ENCODE measurements at places on chromosomes 7 and 10. TPM values are rescaled to one million over a fixed set of nuclear protein-coding genes. Genes with fewer than 3 reads are reported as not detected.

GRCh38 chr10:46541017-46541661 lies 15.3 kb downstream of the GPRIN2 start:
- no peak for DNase-seq

DNA sequence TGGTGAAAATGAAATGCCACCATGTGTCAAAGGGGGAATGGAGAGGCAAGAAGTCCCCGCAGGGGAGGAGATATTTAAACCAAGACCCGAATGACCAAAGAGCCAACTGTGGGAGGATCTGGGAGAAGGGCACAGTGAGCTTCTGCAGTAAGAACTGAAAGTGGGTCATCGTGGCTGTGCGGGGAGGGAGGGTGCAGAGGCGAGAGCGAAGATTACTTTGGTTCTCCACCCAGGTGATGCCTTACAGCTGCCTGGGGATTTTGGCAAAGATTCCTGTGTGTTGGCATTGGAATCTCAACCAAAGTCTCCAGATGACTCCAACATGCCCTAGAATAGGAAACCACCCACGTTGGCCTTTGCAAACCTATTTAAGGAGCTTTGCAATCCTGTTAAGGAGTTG lies 44.2 kb upstream of the ADAM12 start:
- no peak for DNase-seq

- no peak for DNase-seq
Observed at GRCh38 chr10:61655335-61655851, 7.3 kb upstream of the CABCOCO1 start.

GRCh38 chr10:103502849-103503660 lies 9.6 kb downstream of the NEURL1 start:
- DNase-seq: no peak

DNA sequence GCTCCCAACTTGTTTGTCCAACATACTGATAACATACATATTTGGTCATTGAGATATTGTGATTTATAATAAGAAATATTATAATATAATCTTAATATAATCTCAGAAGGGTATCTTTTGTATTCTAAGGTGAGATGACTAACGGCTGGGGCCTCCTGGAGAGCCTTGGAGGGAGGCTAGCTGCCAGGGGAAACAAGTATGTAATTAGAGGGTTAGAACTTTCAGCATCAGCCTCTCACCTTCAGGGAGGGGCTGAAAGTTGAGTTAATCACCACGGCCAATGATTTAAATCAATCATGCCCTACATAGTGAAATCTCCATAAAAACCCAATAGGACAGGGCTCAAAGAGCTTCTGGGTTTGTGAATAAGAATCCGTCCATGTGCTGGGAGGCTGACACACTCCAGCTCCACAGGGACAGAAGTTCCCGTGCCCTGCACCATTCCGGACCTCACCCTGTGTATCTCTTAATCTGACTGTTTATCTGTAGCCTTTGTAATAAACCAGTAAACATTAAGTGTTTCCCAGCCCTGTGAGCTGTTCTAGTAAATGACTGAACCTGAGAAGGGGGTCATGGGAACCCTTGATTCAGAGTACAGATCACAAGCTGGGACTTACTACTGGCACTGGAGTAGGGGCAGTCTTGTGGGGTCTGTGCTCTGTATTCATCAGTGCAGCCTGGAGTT lies 86.3 kb upstream of the STEAP1B start:
- DNase-seq: no peak

DNA sequence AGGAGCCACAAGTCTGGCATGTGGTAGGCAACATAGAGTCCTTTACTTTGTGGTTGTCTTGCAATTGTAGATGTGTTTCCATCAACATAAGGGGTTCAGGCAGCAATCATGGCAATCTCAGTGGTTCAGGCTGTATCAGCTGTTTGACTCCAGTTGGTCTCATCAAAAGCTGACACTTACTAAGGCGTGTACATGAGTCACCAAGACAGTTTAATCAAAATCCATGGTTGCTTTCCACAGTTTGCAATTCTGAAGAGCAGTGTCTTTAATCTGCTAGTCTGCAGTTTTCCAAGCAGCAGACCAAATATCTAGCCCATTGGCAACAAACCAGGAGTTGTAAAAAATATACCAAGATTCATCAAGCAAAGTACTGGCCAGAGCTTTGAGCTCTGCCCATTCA lies 210.2 kb downstream of the MDFIC start:
- DNase-seq: no peak

DNA sequence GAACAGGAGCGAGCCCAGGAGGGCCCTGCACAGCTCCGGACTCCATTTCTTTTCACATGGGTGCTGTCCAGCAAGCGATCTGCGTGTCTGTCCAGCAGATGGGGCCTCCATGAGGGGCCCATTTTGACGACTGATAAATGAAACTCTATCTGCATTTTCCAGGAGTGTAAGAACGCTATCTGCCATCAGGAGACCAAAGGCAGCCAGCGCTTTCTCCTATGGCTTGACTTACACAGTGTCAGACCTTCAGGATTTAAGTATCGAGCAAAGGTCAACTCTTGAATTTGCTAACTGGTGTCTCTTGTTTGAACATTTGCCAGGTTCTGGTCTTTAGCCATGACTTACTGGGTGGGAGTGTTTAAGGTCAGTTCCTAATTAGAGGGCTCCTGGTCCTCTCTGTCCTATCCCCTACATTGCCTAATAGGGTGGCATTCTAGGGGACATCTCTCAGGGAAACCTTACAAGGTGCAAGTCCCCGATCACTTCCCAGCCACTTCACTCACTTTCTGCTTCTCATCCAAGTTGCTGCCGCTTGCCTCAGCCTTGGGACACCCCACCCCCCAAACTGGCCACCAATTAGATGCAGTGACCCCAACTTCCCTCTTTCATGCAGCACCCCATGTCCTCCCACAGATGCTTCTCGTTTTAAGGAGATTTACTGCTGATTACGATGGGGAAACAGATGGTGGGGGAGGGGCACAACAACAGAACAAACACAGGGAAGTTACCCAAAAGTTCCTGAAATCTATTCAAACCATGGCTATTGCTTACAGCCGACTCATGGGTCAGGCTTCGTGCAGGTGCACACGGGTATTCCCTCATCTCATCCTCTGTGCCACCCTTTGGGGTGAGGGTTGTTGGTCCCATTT lies 20.0 kb downstream of the VSIR start:
- DNase-seq: no peak

DNA sequence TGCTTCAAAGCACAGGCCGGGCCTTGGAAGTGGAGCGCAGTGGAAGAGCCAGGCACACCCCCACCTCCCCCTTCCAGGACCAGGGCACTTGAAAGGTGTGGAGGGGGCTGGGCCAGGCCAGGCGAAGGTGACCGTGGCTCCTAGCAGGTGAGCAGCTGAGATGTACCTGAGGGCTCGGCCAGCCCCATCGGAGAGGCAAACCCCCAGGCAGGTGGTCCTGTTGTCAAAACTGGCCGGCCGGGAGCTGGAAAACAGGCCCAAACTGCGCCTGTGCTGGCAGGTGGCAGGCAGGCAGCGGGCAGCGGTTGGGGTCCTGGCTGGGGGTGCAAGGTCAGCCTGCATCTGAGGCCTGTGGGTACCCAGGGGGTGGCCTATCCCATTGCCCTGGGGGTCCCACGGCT lies 96.4 kb upstream of the DNAAF5 start:
- no peak for DNase-seq

- no peak for DNase-seq
Observed at GRCh38 chr7:99631295-99632109, 14.8 kb downstream of the ZSCAN25 start.

DNA sequence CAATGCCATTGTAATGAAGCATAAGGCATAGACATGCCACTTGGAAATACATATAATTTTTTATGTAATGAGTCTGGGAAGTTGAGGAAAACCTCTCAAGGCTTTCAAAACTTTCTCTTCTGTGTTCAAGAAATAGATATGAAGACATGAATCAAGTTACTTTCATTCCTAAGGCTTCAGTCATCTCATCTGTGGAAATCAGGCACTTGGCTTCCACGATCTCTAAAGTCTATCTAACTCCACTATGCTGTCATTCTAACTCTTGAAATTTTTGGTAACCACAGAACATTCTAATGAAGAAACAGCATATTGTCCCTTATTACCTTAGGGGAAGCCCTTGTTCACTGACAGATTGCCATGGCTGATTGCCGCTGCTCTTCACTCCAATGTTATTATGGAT lies 242.6 kb downstream of the CNTNAP2 start:
- DNase-seq: no peak

DNA sequence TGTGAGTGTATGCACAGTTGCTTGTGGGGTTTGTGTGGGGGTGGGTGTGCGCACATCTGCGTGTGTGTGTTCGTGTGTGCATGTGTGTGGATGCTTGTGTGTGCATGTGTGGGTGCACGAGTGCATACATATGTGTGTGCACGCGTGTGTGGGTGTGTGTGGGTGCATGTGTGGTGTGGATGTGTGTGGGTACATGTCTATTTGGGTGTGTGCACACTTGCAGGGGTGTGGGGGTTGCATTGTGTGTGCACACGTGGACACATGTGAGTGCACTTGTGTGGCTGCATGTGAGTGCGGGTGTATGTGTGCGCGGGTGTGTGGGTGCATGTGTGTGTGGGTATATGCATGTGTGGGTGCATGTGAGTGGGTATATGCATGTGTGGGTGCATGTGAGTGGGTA lies 73.7 kb downstream of the NKX6-2 start:
- no peak for DNase-seq

DNA sequence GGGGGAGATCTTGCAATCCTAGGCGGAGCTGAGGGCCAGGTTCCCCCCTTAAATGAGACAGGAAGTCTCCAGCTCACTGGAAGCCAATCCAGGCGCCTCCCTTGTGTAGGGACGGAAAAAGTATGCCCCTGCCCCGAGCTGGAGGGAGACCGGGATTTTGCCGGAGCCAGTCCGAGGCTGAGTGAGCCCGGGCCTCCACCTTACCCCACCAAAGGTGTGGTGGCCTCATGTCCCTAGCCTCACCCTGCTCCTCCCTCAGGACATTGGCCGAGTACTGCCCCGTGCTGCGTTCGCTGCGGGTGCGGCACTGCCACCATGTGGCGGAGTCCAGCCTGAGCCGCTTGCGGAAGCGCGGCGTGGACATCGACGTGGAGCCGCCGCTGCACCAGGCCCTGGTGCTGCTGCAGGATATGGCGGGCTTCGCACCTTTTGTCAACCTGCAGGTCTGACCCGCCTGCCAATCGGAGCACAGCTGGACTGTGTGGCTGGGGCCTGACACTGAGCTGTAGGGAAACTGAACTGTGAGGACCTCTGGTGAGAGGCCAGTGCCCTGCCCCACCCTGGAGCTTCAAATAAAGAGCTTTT lies 2.0 kb downstream of the FBXL15 start:
- no peak for DNase-seq

DNA sequence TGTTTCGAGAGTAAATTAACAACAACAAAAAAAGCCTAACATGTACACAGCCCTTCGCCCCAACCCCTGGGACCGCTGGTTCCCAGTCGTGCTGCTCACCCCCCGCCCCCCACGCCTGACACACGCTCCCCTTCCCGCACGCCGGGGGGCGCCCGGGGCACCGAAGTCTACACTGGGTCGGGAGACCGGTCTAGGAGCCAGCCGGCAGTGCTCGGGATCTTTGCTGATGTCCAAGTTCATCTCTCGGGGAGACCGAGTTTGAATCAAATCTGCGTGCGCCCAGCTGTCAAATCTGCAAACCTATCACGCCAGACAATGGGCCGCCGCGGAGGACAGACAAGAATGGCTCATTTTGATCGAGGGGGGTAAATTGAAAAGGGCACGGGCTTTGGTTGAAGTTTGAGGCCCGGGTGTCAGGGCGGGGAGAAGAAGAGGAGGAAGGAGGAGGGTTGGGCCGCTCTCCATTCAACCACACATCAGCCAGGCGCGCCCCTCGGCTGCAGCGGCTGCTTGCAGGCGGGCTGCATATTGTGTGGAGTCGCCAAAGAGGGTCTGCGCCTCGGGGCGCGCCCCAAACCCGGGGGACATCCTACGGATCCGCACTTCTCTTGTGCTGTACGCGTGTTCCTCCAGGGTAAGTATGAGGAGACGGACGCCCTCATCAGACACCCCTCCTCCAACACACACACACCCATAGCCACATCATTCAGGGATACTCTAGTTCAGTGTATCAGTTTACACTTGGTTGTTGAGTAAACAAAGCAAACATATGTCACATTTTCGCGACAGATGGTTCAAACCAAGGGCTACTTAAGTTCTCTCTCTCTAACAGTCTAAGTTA lies 1.3 kb upstream of the GFRA1 start:
- DNase-seq: no peak

GRCh38 chr10:56823849-56824248 lies 462.8 kb upstream of the ZWINT start:
- no peak for DNase-seq

DNA sequence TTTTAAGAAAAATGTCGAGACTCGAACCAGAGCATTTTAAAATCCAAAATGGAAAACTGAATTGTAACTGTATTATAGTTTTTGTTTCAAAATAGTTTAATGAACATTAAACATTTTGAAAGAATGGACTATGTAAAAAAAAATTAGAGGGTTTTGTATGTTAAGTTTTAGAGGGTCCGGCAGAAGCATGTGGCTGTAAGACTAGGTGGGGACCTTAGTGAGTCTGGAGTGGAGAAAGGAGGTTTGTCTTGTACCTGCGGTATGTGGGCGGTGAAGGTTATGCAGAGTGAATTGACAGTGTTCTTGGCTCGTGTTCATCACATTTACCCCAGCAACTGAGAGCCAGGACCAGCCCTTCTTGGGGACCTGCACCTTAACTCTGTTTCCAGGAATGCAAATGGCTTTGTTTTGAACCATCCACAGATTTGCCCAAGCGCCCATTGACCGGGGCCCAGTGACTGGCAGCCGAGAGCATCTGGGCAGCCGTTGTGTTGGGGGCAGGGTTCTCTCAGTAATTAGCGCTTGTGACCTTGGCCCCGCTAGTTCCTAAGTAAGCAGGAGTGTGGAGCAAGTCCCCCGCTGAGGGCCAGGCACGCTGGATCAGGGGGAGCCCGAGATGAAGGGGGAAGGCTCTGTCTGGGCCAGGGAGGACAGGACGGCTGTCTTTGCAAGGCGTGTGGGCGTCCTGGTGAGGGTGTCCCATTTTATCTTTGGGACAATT lies 1.4 kb upstream of the KLF6 start:
- DNase-seq: no peak

GRCh38 chr10:33227489-33227888 lies 107.0 kb downstream of the NRP1 start:
- no peak for DNase-seq

- no peak for DNase-seq
Observed at GRCh38 chr7:152162287-152162686, 136.8 kb downstream of the GALNT11 start.

- no peak for DNase-seq
Observed at GRCh38 chr10:23391821-23392220, 47.1 kb upstream of the OTUD1 start.

- no peak for DNase-seq
Observed at GRCh38 chr10:128026615-128027300, 99.5 kb downstream of the MKI67 start.

The NPC1L1 gene
- 0.42 TPM for polyA plus RNA-seq

The AKR1C3 gene
- 10.7 TPM for polyA plus RNA-seq

The PCDH15 gene
- polyA plus RNA-seq: not detected

The EPO gene
- not detected for polyA plus RNA-seq

The NKX2-3 gene
- polyA plus RNA-seq: not detected

The CLRN3 gene
- not detected for polyA plus RNA-seq

The KLHL7 gene
- polyA plus RNA-seq: 53.7 TPM

The H2BK1 gene
- not detected for polyA plus RNA-seq

The EBF3 gene
- not detected for polyA plus RNA-seq

The GIMAP6 gene
- polyA plus RNA-seq: not detected

The DENND10 gene
- polyA plus RNA-seq: 107 TPM

The TMEM176B gene
- 3.1 TPM for polyA plus RNA-seq

The LMBR1 gene
- polyA plus RNA-seq: 20.8 TPM

The RELN gene
- polyA plus RNA-seq: 7.6 TPM
